ENCODE measurements at places on chromosomes 2 and 18. TPM values are rescaled to one million over a fixed set of nuclear protein-coding genes. Genes with fewer than 3 reads are reported as not detected.

SLC39A10 gene
- total RNA-seq: 92.4 TPM

SLC20A1 gene
- total RNA-seq: 61.2 TPM

SLC14A1 gene
- 5.0 TPM for total RNA-seq

QPCT gene
- total RNA-seq: 17.5 TPM

TTN gene
- 0.13 TPM for total RNA-seq

SPC25 gene
- total RNA-seq: 3.7 TPM

MAP3K19 gene
- not detected for total RNA-seq

BCL11A gene
- 1.2 TPM for total RNA-seq

RNF125 gene
- total RNA-seq: 0.76 TPM

CPS1 gene
- total RNA-seq: 28.2 TPM

NHEJ1 gene
- 19.9 TPM for total RNA-seq

PCARE gene
- total RNA-seq: not detected

MEP1B gene
- not detected for total RNA-seq

GAL3ST2 gene
- total RNA-seq: 0.26 TPM

FANCL gene
- 25.0 TPM for total RNA-seq

CHST10 gene
- total RNA-seq: 6.4 TPM

ATP8B1 gene
- total RNA-seq: 40.2 TPM

PGAP1 gene
- total RNA-seq: 12.9 TPM

NOL4 gene
- not detected for total RNA-seq

SERPINB3 gene
- total RNA-seq: not detected

MATN3 gene
- 4.3 TPM for total RNA-seq

KCNG2 gene
- total RNA-seq: not detected

KRTCAP3 gene
- total RNA-seq: not detected

SERPINB2 gene
- not detected for total RNA-seq

CRYGA gene
- not detected for total RNA-seq

OST4 gene
- total RNA-seq: 201 TPM

CERS6 gene
- 17.9 TPM for total RNA-seq

EML6 gene
- 0.39 TPM for total RNA-seq

LYG1 gene
- 0.13 TPM for total RNA-seq

POTEI gene
- not detected for total RNA-seq

CFAP65 gene
- total RNA-seq: 0.22 TPM

ASB18 gene
- not detected for total RNA-seq

ATOH8 gene
- total RNA-seq: 67.2 TPM

CDH20 gene
- total RNA-seq: not detected

HOXD3 gene
- total RNA-seq: 6.4 TPM

All from articular chondrocyte of knee joint (primary cell).